GM19239 (cell line): ENCODE measurements at places on chromosomes 7 and 10.

DNA sequence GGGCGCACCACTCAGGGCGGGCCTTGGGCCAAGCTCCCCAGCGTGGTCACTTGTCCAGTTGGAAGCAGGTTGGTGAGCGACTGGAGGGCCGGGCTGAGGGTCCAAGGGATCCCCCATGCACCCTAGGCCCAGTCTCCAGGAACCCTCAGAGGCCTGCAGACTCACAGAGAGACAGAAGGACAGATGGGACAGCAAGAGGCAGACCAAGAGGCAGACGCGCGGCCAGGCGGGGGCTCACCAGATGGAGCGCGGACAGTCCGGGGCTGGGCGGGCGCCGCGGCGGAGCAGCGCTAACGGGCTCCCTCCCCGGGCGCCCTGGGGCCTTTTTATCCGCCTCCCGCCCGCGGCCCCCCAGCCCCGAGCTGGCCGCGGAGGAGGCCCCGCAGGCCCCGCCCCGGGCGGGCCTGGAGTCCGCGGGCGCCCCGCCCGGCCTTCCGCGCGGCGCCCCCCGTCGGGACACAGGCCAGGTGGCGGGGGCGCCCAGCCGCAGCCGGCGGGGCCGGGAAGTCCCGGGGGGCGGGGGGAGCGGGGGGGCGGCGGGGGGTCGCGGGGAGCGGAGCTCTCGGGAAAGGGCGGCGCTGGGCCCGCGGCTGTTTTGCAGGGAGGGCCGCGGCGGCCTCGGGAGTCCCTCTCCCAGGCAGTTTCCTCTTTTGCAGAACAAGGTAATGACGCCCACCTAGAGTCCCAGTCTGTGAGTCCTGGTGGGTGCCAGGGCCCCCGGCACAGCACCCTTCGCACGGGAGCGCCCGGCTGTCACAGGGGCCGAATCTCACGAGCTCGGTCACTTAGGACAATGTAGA, at the start of gene LOXL4:
Gene LOXL4, minus strand, starts transcription at position 301 of the 800 bp plus-strand sequence. CDS start 5,175 bp downstream, outside the sequence.
- DNase-seq, result no peak

DNA sequence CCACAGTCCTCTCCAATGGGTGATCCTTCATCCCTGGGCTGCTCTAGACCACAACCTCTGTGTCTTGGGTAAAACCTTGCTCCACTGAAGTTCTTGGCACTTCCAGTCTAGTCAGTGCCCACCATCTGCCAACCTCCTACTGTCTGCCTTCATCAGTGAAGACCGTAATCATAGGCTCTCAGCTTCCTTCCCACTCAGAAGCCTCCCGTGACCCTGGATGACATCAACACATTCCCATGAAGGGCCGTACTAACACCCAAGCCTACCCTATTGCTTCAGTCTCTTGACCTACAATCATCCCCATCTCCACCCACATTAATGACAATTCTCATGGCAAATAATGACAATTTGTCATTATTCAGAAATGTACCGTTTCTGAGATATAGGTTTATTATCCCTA, 27.6 kb upstream of the GARS1 start:
- no peak for DNase-seq

DNA sequence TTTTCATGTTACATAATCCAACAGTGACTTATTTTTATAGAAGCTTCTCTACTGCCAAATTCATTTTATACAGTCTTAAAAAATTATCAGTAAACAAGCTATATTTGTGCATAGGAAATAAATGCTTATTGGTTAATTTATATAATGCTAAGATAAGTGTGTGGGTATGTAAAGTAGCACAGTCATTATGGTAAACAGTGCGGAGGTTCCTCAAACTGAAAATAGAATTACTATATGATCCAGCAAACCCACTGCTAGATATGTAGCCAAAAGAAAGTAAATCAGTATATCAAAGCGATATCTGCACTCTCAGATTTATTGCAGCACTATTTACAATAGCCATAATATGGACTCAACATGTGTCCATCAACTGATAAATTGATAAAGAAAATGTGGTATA, 71.1 kb downstream of the ATRNL1 start:
- no peak for DNase-seq

DNA sequence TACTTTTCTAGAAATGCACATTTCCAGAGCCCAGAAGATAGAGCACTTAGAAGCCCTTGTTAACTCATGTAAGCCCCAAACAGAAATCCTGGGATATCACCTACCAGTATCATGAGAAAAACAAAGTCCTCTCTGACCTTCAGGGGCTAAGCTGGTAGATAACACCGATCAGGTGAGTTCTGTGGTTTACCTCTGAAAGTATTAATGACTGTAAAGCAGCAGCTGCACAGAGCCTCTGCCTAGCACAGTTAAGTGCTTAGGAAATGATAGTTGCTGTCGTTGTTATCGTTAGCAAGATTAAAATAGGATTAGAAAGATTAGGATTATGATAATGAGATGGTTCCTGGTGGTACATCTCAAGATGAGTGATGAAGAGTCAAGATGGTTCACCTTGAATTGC, 64.9 kb downstream of the PLXNA4 start:
- DNase-seq, result no peak

- DNase-seq, result no peak
Observed at GRCh38 chr7:155007947-155008346, 5.0 kb upstream of the PAXIP1 start.

- DNase-seq, result no peak
Observed at GRCh38 chr10:126528315-126528835, 140.1 kb upstream of the ADAM12 start.

DNA sequence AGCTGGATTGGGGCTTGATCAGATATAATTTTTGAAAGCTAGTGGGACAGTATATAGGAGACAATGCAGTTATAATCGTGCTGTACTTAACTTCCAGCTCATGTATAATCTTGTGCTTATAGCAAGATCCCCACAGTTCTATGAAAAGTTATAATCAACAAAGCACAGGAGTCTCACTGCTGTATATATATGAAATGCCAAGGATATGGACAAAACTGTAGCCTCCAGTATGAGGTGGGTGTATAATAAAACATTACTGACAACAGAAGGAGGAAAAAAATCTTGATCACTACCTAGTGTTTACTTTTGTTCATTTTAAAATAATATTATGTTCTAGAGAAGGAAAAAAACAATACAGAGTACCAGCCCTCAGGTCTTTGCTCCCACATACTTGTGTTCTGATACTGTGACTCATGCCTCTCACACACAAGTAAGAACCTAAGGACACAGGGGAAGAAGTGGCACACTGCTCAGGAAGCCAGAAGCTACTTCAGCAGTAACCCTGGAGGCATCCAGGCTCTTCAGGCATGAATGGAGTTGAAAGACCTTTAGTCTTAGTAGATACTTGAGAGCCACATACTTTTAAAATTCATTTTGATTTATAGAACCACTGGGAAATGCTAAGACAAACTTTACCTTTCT, 265.7 kb upstream of the IMMP2L start:
- no peak for DNase-seq

- DNase-seq, result no peak
Observed at GRCh38 chr7:84536271-84536870, 341.8 kb upstream of the SEMA3A start.

DNA sequence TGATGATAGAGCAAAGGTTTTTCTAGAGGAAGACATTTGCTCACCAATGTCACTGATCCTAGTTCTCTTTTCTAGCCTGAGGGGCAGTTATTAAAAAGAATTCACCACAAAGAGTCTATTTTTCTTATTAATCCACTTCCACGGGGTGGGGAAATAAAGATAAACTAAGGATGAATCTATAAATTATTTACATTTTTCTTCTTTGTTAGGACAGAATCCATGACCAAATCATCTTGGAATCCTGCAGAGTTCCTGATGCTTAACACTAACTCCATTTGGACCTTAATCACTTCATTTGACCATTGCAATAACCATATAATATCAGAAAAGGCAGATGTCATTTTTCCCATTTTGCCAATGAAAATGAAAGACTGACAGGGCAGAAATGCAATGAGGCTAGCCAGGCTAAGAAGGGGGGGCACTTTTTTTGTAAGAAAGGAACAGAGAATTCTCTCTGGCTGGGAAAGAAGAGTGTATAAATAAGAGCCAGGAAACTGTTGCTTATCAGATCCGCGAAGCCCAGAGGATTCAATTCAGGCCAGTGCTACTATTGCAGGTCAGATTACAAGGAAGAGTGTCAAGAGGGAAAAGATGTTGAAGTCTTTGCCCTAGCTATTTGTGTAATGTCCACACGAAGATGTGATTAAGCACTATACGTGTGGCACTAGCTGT, 433.2 kb downstream of the TNS3 start:
- no peak for DNase-seq

GRCh38 chr7:17697128-17697881, 243.0 kb downstream of the SNX13 start:
- no peak for DNase-seq

- DNase-seq, result no peak
Observed at GRCh38 chr10:110563132-110563531, 4.4 kb upstream of the SMC3 start.

DNA sequence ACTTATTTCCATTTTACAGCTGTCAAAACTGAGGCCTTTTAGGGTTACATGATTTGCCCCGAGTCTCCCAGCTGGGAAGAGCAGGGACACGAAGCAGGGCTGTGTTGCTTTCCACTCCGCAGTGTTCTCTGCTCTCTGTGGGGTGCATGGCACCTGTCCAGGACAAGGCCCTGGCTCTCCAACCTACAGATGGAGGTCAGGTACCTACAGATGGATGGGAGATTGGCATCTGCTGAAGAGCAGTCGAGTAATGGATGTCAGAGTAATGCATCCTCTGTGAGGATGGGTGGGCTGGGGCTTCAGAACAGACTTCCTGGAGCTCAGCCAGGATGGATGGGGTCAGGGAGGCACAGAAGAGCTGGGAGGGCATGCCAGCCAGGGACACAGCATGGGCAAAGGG, 85.0 kb downstream of the EMX2 start:
- no peak for DNase-seq

DNA sequence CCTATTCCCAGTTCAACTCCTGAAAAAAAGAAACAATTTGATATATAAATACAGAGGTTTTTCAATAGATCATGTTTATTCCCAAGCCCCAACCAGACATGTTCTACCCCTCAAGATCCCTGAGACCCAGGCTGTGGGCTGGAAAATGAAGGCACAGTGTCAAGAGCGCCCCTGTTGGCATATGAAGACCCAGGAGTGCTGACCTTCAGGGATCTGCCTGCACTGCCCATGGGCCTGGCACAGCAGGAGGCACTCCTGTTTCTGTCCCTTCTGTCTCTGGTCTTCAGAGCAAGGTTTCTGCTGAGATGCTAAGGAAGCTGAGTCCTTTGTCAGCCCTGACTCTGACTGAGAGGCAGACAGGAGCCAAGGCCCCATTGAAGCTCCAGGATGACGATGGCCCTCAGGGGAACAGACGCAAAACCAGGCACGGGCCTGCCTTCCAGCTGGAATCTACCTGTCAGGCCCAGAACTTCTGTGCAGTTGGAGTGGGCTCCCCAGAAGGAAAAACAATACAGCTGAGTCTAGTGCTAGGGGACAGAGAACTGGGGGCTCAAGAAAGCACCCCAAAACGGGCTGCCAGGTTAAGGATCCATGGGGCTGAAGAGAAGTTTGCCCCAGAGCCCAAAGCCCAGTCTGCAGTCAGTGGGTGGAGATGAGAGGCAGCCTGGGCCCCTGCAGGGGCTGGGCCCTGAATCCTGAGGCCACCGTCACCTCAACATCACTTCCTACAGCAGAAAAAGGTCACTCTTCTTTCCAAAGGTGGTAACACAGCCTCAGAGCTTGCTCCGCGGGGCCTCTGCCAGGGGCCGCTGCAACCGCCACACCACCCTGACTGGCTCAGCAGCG, 6.7 kb upstream of the AIFM2 start:
- no peak for DNase-seq

DNA sequence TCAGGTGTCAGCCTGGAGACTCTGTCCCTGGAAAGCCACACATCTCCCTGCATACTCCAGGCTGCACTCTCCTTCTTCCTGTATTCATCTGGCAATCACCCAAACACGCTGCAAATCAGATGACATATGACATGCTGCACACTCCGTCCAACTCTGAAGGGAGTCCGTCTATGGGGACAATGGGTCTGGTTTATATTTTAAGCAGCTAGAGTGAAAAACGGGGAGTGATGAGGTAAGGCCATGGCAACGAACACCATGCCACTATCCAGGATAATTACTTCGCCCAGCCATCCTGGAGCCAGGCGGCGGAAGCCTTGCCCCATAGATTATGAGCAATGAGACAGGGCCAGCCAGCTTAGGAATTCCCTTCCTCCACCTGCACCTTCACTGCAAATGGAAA, 140.1 kb downstream of the PLXNA4 start:
- DNase-seq, result no peak

DNA sequence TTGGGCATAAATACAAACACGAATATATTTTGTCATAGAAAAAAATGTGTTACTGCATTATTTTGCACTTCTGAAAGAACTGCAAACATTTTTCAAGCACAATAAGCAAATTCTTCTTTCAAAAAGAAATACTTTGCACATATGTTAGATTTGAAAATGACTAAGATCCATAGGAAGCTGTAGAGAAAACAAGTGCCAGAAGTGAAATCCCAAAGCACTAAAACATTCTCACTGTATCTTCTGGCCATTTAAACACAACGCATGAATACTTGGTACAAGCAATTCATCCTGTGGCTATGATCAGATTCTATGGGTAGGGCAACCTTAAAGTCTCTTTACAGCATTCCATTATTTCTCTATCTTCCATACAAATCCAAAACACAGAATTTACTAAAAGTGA, 225.4 kb upstream of the IMMP2L start:
- DNase-seq, result no peak

DNA sequence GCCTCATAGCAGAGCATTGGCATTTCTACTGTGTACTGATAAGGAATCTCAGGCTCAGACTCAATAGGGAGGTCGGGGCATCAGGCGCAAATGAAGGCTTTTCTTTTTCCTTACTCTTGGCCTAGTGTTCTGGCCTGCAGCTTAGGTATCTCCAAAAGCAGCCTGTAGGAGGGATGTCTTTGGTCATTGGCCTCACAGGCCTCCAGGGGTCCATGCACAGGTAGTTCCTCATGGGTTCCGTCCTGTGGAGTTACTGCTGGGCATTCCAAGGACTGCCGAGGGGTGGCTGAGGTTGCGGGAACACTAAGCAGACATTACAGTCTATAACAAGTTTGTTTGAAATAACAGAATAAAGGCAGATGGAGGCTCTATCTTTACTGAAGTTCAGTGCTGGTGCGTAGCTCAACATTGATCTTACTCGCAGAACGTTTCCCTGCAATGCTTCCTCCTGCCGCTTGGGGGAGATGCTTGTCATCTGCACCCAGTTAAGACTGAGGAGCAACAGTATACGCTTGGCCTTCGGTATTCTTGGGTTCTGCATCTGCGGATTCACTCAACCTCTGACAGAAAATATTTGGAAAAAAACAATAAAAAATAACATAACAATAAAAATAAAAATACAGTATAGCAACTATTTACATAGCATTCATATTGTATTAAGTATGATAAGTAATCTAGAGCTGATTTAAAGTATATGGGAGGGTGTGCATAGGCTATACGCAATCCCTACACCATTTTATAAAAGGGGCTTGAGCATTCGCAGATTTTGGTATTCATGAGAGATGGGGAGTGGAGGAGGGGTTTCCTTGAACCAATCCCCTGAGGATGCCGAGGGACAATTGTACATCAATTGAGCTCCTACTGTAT, 58.9 kb downstream of the SH2D4B start:
- peak; percentile 34 for DNase-seq

DNA sequence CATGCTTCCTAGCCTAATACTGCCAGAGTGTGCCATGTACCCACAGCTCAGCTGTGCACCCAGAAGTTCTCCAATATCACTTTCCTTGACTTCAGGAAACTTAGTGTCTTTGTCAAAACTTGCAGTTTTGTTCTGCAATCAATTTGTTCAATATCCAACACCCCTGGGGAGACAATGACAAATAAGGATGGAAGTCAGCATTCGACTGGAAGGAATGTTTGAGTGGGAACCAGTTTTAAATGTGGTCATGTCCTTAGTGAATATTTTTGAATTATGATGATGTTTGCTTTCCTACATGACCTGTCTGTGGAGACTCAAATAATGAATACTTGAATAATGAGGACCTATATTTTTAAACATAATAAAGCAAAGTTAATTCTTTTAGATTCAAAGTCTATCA, 112.0 kb downstream of the ANK3 start:
- no peak for DNase-seq
